ENCODE measurements at places on chromosomes 1 and 21. TPM values are rescaled to one million over a fixed set of nuclear protein-coding genes. Genes with fewer than 3 reads are reported as not detected.
A peak's percentile ranks its signal among the peaks of the same experiment; 100 is the strongest.

VPS26C gene
- 97.3 TPM for total RNA-seq

- DNase-seq = no peak
- H3K4me1 ChIP-seq = peaks cover 40% of the 10 kb centered on the region
- H3K27me3 ChIP-seq = peaks cover 3% of the 10 kb centered on the region
- no peak overlapping the region for H3K27ac ChIP-seq
Observed at GRCh38 chr21:32392299-32392879, 423 bp downstream of the URB1 start.

AMY1A gene
- total RNA-seq = not detected

DNA sequence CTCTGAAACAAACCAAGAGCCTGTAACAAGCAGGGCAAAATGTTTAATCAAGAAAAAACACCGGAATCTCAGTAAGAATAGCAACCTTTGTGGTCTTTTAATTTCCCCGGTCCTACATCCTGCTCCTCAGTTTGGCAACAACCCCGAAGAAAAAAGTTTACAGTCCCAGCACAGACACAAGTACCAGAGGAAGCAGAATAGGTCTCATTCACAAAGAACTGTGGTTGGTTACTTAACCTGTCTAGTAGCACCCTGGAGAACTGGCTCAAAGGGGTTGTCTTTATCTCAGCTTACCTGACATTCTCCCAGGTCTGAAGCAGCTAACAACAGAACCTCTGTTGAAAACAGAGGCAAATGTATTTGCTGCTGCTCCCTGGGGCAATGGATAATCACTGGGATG lies 399.3 kb downstream of the AJAP1 start:
- no peaks in the 10 kb centered on the region for H3K4me1 ChIP-seq
- no peak overlapping the region for H3K4me3 ChIP-seq
- no peak for DNase-seq
- H3K27ac ChIP-seq = no peak overlapping the region
- H3K36me3 ChIP-seq = no peaks in the 10 kb centered on the region
- peaks cover 8% of the 10 kb centered on the region for H3K27me3 ChIP-seq

LDLRAD1 gene
- total RNA-seq = not detected

GRCh38 chr1:53643041-53643880 lies 95.7 kb downstream of the GLIS1 start:
- H3K27me3 ChIP-seq = peaks cover 19% of the 10 kb centered on the region
- peak; percentile 4 for DNase-seq
- H3K4me1 ChIP-seq = no peaks in the 10 kb centered on the region

TEX38 gene
- total RNA-seq = not detected

- no peak for DNase-seq
- no peak overlapping the region for H3K4me3 ChIP-seq
- no peak overlapping the region for H3K27ac ChIP-seq
- no peaks in the 10 kb centered on the region for H3K4me1 ChIP-seq
- H3K36me3 ChIP-seq = no peaks in the 10 kb centered on the region
- peaks cover 13% of the 10 kb centered on the region for H3K27me3 ChIP-seq
Observed at GRCh38 chr1:245232931-245233330, 78.1 kb downstream of the KIF26B start.

OSCP1 gene
- 1.1 TPM for total RNA-seq

- H3K36me3 ChIP-seq = no peaks in the 10 kb centered on the region
- no peak overlapping the region for H3K4me3 ChIP-seq
- no peak for DNase-seq
Observed at GRCh38 chr1:201270616-201271390, 12.5 kb upstream of the PKP1 start.

- no peak overlapping the region for H3K27ac ChIP-seq
- no peak overlapping the region for H3K4me3 ChIP-seq
- peaks cover 2% of the 10 kb centered on the region for H3K4me1 ChIP-seq
- no peaks in the 10 kb centered on the region for H3K27me3 ChIP-seq
- peaks cover 17% of the 10 kb centered on the region for H3K36me3 ChIP-seq
- DNase-seq = no peak
Observed at GRCh38 chr1:220076861-220077762, 12.5 kb downstream of the BPNT1 start.

RHD gene
- not detected for total RNA-seq

GRCh38 chr1:176049582-176049981 lies 157.5 kb downstream of the COP1 start:
- DNase-seq = no peak
- H3K4me1 ChIP-seq = no peaks in the 10 kb centered on the region
- no peak overlapping the region for H3K4me3 ChIP-seq
- no peak overlapping the region for H3K27ac ChIP-seq
- no peaks in the 10 kb centered on the region for H3K27me3 ChIP-seq

RABGGTB gene
- 86.0 TPM for total RNA-seq

DNA sequence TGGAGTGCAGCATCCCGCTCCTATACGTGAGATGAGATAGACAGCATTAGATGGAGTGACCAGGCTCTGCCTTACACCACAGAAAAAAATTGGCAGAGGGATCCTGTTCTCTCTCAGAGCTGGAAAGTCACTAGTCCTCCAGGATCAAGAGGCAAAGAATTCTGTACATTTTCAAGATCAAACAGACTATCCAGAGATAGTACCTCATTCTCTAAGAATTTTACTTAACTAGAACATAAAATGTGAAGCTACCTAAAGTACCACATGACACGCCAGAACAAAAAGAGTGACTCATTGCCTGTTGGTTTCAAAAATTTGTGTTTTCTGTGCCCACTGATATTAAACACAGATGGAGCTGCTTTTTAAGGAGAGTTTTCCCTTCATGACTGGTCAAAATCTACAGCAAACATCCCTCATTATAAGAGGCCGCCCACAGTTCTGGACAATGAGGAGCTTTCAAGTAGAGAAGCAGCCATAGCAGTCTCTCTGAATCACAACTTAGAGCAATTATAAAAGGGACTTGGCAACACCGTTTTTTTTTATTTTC lies 32.3 kb downstream of the CD160 start:
- H3K4me3 ChIP-seq = no peak overlapping the region
- no peaks in the 10 kb centered on the region for H3K27me3 ChIP-seq
- H3K27ac ChIP-seq = no peak overlapping the region
- peaks cover 23% of the 10 kb centered on the region for H3K36me3 ChIP-seq
- no peak for DNase-seq

SPRR2A gene
- not detected for total RNA-seq

PARS2 gene
- total RNA-seq = 4.3 TPM

OR2L8 gene
- total RNA-seq = not detected

ATP1A4 gene
- total RNA-seq = not detected

DNA sequence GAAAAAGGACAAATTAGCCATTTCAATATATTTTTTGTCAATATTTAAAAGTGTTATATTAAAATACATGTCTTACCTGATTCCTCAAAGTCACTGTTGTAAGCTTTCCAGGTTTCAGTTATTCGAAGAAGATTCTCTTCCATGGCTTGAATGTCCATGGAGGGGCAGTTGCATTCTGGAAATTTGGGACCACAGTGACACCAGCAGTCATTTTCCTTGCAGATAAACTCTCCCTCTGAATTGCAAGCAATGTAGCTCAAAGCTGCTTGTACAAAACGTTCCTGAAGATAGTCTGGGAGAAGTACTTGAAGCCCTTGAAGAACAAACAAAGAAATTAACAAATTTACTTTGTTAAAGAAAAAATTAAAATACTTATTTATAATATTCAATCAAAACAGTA lies 251.7 kb downstream of the BRINP3 start:
- H3K27me3 ChIP-seq = no peaks in the 10 kb centered on the region
- DNase-seq = no peak
- H3K27ac ChIP-seq = no peak overlapping the region
- H3K4me3 ChIP-seq = no peak overlapping the region
- no peaks in the 10 kb centered on the region for H3K4me1 ChIP-seq
- H3K36me3 ChIP-seq = no peaks in the 10 kb centered on the region

UBR4 gene
- total RNA-seq = 155 TPM

ANKRD65 gene
- total RNA-seq = not detected

LCE1E gene
- total RNA-seq = not detected

DNA sequence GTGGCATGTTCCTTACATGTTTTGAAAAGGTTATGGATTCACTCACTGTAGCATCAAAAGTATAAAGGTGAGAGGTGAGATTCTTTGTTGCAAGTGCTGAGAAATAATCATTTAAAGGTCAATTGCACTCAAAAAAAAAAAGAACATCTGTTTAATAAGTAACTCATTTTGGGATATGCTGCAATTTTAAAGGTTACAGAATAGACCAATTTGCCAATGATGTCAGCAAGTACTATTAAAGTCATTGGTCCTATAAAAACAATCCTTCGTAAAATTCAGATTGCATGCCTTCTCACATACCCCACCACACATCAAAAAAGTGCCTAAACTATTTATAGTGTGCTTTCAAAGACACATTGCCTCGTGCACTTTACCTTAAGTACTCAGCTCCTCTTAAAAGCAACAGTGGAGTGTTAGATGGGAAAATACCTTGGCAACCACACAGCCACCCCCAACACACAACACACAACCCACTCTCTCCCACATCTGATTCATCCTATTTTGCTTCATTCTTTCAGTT lies 218.2 kb upstream of the ADGRL2 start:
- DNase-seq = no peak
- no peaks in the 10 kb centered on the region for H3K4me1 ChIP-seq
- H3K4me3 ChIP-seq = no peak overlapping the region
- no peaks in the 10 kb centered on the region for H3K27me3 ChIP-seq
- no peak overlapping the region for H3K27ac ChIP-seq

- peaks cover 2% of the 10 kb centered on the region for H3K4me1 ChIP-seq
- H3K4me3 ChIP-seq = no peak overlapping the region
- peaks cover 37% of the 10 kb centered on the region for H3K27me3 ChIP-seq
- no peak overlapping the region for H3K27ac ChIP-seq
Observed at GRCh38 chr1:160159846-160160245, 8.4 kb downstream of the ATP1A4 start.

DNA sequence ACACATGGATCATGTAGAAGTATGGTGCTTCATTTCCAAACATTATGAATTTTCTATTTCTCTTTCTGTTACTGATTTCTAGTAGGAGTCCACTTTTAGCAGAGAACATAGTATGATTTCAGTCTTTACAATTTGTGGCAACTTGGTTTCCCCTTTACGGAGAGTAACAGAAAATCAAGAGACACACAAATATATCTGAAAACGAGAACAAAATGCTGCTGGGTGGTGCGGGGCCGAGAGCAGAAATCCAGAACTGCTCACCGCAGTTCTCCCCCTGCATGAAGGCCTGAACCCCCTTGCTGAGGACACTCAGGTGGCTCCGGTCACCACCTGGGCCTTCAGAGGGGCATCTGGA lies 94.5 kb upstream of the FMN2 start:
- H3K4me3 ChIP-seq = no peak overlapping the region
- no peak for DNase-seq
- no peak overlapping the region for H3K27ac ChIP-seq
- H3K4me1 ChIP-seq = no peaks in the 10 kb centered on the region
- H3K27me3 ChIP-seq = peaks cover 36% of the 10 kb centered on the region

GRCh38 chr1:2099886-2100779 lies 49.9 kb downstream of the PRKCZ start:
- H3K27ac ChIP-seq = no peak overlapping the region
- no peaks in the 10 kb centered on the region for H3K4me1 ChIP-seq
- H3K4me3 ChIP-seq = no peak overlapping the region
- peaks cover 5% of the 10 kb centered on the region for H3K36me3 ChIP-seq
- H3K27me3 ChIP-seq = no peaks in the 10 kb centered on the region
